Activated CD8-positive, alpha-beta T cell treated with anti-CD3 and anti-CD28 coated beads, Interleukin-2, amount 10 ng/mL, durations not matched to agents 7 days and 5 days (primary cell): ENCODE measurements at places on chromosomes 3 and 15.

DNA sequence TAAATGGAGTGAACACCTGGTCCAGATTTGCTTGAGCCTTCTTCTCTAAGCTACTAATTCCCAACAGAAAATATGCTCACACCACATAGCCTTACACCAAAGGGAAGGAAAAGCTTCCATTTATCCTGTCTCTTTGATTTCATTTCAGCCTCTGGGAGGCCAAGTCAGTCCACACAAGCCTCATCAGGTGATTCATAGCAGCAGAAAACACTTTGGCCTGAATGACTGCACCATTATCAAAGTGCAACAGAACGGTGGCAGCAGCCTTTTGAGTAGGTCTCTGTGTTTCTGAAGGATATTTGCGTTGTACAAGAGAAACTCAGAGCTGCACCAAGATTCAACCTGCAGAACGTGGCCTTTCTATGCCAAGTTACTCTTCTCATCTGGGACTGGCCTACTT is 46.6 kb upstream of the SNRK start:
- DNase-seq, result no peak

GRCh38 chr3:62329971-62330370 is 43.4 kb downstream of the FEZF2 start:
- DNase-seq, result no peak

DNA sequence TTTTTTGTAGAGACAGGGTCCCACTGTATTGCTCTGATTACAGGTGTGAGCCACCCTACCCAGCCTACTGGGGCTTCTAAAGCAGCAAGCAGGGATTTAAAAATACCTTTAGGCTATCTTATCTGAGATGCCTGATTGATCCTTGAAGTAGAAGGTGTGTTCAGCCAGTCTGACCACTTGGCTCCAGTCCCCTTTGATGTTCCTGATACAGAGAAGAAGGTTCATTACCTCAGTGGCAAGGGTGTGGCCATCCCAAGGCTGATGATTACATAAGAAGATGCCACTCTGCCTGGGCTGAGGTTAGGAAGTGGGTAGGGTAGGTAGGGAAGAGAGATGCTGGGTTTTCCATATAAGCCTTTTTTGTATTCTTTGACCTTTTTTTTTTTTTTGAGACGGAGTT is 11.2 kb upstream of the DCAF1 start:
- no peak for DNase-seq

- DNase-seq, result no peak
Observed at GRCh38 chr15:72147418-72147817, 29.2 kb downstream of the SENP8 start.

DNA sequence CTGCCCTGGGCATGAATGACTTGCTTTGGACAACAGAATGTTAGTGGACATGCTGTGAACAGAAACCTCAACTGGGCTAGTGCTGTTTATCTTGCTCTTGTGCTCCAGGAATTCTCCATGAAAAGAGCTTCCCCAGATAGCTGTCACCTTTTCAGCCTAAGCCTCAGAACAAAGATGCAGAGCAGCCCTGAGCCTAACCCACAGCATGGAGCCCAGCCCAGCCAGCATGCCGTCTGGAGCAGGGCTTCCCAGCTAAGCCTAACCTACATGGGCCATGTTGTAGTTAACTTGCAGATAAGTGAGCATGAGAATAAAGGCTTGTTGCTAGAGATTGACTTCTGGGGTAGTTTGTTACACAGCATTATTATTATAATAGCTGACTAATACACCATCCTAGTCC is 48.9 kb downstream of the SCN5A start:
- DNase-seq, result no peak

DNA sequence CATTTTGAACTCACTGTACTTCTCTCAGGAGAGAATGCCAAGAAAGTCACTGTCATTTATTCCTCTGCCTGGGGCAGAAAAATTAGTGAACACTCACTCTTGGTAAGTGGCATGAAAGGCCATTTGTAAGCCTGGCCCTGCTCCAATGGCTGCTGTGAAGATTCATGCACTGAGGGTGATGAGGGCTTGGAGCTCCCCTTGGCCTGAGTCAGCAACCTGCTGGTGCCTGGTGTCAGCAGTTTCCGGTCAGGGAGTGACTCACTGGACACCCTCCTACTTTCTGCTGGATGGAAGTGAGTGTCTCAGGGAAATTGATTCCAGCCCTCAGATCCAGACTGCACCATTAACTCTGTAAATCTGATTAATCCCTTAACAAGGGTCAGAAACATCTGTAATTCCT is 37.6 kb downstream of the TRA2B start:
- no peak for DNase-seq

- no peak for DNase-seq
Observed at GRCh38 chr15:92541291-92542200, 114.0 kb downstream of the FAM174B start.

DNA sequence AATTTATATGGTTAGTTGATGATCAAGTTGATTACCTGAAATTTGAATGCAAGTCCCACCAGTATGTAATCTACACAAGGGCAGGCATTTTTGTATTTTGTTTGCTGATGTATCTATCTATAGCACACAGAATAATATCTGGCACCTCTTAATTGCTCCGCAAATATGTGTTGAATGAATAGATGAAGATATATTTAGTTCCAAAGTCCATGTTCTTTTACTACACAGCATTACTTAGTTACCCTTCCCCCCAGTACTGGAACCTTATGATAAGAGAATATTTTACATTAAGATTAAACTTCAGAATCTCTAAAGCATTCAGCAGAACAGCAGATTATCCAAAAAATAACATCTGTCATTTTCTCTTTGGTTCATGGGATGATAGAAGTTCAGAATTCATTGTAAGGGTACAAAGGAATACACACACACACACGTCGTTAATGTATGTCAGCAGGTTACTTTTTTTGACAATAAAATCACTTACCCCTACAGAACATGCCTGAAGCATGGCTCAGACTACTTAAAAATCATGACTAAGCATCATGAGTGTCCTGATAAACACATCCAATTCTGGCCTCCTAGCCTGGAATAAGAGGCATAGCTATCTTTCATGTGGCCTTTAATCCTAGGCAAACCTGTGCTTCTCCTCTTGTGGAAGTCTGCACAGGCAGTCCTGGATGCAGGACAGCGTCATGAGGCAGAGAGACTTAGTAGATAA is 148.9 kb upstream of the TBC1D5 start:
- DNase-seq, result no peak

DNA sequence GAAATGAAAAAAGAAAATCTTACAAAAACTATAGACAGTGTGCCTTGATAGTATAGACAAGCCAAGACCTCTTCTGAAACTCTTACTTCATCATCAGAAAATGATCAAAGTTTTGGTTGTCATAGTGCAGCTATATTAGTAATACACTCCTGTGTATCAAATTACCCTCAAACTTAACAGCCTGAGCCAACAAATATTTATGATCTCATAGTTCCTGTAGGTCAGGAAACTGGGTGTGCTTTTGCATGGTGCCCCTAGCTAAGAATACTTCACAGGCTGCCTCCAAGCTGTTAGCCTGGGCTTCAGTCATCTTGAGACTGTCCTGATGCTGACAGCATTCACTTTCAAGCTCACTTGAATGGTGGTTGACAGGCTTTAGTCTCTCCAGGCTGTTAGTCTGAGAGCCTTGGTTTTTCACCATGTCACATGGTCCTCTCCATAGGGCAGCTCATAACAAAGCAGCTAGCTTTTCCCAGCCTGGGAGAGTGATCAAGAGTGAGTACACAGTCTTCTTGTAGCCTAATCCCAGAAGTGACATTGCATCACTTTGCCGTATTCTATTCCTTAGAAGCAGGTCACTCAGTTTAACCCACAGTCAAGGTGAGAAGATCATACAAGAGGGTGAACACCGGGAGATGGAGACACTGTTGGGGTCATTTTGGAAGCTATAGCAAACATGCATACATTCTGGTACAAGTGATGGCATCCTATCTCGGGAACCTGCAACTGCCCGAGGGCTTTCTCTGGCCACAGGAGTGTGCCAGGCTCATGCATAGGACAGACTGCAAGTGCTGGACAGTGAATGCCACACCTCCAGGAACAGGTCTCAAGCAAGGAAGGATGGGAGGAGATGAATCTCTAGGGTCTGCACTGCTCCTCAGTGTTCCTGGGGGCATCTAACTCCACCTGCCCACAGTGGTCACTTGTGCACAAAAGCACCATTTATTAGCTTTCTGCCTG is 173.4 kb upstream of the CADPS start:
- DNase-seq, result no peak

DNA sequence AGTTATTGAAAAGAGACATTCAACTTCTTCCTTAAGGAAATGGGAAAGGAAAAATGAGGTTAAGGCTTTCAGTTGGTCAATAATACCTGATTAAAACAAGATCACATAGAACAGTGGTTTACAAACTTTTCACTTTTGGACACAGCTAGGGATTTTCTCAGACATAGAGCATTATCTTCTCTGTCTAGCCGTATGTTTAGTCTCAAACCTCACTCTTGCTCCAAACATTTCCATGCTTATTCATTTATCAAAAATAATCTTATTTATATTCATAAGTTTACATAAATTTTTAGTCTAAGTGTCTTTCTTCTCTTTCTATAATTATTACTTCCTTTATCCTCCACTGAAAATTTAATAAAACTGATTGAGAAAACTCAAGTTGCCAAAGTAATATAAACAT is 114.2 kb upstream of the AZI2 start:
- no peak for DNase-seq

GRCh38 chr3:149382101-149382467 is 4.6 kb upstream of the TM4SF1 start:
- no peak for DNase-seq

GRCh38 chr3:62159709-62160092 is 213.6 kb downstream of the FEZF2 start:
- DNase-seq, result no peak

DNA sequence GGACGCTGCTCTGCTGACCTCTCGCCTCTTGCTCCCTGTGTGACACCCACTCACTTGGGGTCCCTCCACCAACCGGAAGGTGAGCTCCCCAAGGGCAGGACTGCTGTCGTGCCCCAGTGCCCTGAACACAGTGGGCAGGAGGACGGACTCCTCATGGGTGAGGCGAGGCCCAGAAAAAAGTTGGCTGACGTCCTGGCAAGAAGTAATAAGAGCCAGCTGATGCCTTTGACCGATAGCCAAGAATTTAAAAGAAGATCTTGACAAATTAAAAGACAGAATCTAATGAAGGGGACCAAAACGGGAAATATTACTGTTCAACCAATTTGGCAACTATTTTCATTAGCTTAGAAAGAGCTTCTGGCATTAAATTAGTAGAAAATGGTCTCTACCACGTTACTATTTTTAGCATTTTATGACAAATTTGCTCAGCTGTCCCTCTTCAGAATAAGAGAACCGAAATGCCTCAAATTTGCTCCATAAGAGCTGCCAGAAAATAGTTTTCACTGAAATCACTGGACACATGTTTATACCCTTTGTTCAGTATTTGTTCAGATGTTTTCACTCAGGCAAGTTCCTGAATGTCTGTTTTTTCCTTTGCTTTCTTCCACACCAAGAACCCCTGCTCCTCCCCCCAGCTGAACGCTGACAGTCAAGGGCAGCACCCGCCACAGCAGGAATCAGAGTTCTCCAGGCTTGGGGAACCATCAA is 60.5 kb downstream of the XXYLT1 start:
- DNase-seq, result no peak

- no peak for DNase-seq
Observed at GRCh38 chr15:31331389-31331788, 4.8 kb downstream of the KLF13 start.

DNA sequence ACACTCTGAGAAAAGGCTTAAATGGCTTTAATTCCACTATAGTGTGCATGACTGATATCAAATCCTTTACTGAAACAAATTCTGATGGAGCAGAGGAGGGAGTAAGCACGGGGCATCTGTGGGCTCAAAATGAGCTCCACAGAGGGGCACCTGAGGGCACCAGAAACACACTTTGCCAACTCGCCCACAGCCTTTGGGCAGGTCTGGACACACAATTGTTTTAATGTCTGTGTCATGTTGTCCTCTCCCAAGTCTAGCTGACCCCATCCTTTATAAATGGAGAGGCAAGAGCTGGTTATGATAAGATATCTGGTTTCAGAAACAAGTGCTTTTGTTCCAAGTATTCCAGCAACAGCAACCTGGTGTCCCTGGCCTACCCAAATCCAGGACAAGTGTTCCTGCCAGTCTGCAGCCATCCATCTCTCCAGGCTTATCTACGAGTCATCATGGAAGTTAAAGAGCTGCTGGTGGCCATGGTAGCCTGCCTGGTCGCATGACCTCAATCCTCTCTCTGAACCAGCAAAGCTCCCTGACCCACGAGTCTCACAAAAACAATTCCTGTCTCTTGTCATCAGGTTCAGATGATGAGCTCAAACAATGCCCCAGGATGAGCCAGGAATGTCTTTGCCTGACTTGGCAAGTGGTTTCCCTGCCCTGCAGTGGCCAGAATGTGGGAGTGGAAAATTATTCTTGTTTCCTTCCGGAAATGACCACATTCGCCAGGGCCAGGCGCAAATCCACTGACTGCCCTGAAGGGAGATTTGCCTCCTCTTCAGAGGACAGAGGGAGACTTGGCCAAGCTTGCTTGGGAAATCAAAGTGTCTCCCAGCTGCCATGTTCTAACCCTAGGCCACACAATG is 64.4 kb upstream of the TPM1 start:
- no peak for DNase-seq

DNA sequence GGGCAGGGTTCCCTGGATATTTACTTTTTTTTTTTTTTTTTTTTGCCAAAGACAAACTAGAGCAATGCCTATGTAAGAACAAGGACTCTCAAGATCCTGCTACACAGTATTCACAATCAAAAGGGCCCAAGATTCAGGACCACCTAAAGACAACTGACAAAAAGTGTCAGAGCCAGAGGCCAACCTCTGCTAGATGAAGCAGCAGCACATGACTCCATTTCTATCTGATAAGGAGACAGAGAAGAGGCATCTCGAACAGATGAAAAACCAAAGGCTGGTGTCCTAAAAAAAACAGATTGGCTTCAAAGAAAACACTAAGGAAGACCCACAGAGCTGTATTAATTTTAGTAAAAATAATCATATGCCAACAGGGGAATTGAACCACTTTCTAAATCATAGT is 20.0 kb downstream of the CMTM6 start:
- no peak for DNase-seq

GRCh38 chr15:57320631-57321220 is 55.6 kb upstream of the CGNL1 start:
- no peak for DNase-seq

DNA sequence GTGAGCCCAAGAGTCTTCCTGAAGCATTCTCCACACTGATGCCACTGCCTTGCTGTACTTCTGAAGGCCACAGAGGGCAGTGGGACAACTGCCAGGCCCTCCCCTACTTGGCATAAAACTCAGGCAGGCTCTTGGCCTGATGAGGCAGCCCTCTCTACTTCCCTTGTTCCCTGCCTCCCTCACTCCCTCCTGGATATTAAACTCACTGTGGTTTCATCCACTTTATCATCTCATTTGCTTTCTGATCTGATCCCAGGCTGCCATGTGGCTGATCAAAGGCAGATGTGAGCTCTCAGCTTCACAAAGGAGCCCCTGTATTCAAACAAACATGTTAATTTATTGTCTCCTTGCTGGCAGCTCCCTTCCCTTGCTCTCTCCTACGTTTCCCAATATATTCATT is 533.5 kb downstream of the IGSF11 start:
- DNase-seq, result no peak

DNA sequence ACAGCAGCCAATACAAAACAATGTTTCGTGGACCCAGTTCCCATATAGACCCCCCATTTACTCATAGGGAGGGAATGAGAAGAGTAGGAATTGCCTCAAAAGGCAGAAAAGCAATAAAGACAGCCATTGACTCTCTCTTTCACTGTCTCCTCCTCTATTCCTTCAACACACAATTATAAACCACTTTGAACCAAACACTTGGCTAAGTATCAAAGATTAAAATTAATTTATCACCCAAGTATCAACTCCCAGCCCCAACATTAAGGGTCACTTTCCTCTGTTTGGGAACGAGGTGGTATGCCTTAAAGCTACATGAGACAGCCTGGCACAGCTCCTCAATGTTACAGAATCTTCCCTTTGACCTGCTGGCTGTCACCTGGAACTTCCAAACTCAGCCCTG is 16.4 kb upstream of the LRIG1 start:
- DNase-seq, result no peak
